Bronchial epithelial cell (primary cell): ENCODE measurements at places on chromosomes 5 and 9.

- DNase-seq = peak; percentile 79
Observed at GRCh38 chr5:150487199-150488061, 20.5 kb upstream of the NDST1 start.

DNA sequence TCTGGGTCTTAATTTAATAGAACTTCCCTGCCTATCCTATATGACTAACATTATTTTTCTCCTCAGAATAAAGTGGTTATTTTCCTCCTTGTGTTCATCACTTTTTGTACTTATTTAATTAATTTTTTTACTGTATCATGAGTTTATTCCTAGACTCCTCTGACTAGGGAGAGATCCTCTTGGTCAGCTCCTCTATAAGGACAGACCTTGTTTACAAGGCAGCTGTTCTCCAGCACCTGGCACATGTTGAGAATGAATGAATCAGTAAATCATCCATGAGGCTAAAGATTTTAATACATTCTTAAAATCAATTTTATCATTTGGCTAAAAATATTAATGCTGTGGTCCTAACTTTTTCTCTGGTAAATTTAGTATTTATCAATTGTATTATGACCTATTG lies 139.8 kb downstream of the NUDT12 start:
- no peak for DNase-seq

GRCh38 chr5:146238973-146239372 lies 35.6 kb downstream of the RBM27 start:
- no peak for DNase-seq

DNA sequence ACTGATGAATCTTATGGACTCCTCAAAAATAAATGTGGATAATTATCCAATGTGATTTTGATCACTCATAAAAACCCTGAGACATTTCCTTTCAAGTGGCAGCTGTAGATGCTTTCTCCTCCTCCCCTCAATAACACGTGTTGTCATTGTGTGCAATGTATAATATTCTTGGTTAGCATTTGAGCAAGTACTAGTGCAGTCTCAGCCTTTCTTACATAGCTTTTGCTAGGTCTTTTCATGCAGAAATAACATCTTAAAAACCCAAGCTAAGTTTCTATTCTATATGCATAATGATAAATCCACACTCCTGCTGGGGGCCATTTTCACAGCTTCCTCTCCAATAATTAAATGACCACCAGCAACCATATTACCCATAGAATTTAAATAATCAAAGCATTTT lies 1835.2 kb upstream of the NUDT12 start:
- no peak for DNase-seq

DNA sequence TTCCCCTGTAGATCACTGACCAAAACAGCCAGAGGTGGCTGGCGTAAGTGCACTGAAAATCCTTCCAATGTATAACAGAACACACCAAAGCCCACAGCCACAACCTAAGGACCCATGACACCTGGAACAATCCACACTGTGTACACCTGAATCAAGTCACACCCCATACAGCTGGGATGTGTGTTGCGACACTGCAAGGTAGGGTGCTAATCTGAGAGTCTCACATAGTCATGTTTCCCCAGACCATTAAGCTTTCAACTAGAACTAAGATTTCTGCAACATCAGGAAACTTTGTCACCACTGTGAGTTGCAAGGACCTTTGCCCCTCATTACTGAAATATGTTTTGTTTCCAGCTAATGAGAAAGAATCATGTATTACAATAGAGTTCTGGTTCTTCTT lies 59.4 kb downstream of the MED27 start:
- no peak for DNase-seq

- peak; percentile 91 for DNase-seq
Observed at GRCh38 chr5:127959152-127959764, 124.3 kb upstream of the SLC12A2 start.

GRCh38 chr5:141512911-141513626 lies 24.2 kb downstream of the PCDHGC5 start:
- DNase-seq = peak; percentile 52

DNA sequence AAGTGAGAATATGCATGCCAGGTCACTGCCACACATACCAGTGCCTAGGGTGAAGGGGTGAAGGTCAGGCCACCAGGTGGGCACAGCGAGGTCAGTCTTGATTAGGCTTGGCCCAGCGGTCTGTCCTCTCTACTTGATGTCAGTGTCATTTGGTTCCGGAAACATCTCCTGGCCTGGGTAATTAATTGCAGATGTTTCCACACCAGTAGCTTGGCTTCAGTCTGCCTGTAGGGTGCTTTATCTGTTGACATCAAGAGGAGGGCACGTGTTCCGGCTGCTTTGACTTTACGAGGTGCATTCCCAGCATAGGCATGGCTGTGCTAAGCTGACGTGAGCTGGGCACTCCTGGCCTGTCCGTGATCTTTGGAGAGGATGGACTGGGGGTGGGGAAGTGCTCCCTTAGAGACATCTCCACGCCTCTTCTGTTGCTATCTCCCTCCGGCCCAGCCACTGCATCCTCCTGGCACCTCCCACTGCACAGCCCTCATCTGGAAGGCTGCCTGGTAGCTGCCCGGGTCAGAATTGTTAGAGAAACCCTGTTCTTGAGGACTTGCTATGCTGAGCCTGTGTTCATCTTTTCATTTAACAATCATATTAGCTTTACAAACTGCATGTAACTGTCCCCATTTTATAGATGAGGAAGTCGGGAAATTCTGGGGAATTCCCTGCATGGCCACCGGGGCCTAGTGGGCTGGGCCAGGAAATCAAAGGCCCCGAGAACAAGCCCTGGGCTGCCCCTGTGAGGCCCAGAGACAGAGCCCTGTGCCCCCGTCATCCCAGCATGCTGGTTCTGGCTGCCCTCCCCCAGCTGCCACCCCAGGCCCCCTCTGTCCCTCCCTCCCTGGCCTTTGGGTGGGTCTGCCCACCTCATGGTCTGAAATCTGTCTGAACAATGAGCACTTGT lies 29.1 kb downstream of the JADE2 start:
- peak; percentile 14 for DNase-seq

DNA sequence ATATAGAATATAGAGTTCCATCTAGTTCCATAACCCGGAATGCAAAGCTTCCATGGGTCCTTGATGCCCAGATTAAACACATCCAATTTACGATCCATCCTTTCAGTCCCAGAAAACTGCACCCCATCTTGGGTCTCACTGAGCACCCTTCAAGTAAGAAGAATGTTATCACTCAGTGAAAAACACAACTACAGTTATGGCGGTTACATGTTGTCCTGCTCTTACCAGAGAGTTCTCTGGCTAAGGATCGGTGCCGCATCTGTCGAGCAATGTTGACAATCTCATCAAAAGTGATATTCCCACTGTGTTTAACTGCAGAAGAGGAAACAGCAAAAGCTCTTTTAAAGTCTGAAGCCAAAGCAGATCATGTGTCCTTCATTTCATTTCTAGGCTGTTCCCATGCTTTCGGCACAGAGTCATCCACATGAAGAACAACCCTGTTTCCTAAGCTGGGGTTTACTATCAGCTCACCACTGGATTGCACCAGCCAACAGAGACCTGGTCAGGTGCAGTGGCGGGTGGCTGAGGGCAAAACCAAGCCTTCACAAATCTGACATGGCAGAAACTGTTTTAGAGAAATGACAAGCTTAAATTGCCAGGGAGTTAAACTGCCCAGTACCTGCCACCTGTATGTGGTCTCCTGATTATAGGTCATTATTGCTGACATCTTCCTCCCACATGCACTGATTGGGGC lies 2.9 kb downstream of the RPL12 start:
- DNase-seq = no peak

- peak; percentile 95 for DNase-seq
Observed at GRCh38 chr5:179914032-179914755, 6.5 kb upstream of the TBC1D9B start.

DNA sequence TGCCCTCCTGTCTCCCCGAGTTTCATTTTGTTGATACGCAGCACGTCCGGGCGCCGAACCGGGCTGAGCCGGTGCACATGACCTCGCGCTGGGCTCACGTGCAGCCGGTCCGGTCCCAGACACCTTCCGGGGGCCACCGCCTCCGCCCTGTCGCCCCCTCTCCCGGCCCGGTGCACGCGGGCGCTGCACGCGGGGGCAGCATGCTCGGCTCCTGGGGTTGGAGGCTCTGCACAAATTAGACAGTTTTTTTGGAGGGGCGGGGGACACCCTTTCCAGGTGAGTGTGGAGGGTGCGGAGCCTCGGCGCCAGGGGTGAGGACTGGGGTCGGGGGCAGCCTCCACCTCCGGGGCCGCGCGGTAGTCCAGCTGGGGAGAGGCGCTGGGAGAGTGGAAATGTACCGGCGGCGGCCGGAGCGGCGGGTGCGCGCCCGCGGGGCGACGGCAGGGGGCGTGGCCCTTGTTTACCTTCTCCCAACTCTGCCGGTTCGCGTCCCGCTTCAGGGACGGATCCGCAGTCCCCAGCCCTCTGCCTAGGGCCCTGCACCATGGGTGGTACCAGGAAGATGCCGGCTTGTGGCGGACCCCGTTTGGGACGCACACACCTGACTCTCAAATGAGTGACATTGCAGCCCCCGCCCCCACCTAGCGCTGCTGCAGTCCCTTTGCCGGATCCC lies 1.1 kb downstream of the JADE2 start:
- no peak for DNase-seq

DNA sequence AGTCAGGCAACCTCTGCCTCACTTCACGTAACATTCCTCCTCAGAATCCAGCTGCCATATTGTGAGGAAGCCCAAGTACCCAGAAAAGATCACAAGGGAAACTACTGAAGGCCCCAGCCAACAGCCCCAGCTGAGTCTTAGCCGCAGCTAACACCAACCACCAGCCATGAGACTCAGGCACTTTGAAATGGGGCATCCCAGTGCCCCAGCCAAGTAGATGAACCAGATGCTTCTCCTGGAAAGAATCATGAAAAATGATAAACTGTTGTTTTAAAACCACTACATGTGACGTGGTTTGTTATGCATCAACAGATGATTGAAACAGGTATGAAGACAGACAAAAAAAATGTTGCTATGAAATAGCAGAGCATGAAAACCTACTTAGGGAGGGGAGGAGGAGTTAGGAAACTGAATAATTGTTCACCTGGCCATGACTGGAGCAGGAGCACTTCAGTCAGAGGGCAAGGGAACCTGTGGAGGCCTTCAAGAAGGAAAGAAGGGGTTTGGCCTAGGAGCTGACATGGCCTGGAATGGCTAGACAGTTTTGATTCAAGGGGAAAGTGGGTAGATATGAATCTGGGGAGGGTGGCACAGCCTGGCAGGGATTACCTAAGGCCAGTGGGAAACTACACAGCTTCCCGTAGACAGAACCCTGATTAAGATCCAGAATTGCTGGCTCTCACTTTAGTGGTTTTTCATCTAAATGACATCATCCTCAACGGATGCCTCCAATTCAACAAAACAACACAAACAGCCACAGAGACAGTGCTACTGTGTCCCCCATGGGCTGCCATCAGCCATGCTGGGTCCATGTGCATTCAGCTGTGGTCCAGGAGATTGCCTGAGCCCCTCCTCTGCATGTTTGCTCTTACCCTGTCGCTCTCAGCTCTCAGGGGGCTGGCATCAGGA lies 211.6 kb downstream of the SYK start:
- DNase-seq = no peak

- no peak for DNase-seq
Observed at GRCh38 chr9:137486141-137486490, 27.0 kb upstream of the NSMF start.

DNA sequence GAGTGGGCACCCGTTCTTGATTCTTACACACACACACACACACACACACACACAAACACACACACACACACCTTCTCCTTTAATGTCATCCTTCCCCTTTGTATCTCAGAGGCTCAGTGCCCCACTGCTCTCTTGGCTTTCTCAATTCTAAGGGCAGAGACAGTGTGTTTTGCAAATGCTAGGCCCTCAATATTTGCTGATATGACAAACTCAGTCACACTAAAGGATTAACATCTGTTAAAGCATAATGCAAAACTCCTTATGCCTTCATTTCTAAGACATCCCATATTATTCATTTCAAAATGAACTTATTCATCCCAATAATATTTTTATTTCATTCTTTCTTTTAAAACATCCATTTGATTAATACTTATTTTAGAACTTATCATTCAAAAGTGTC lies 8.9 kb upstream of the NRG2 start:
- DNase-seq = no peak

DNA sequence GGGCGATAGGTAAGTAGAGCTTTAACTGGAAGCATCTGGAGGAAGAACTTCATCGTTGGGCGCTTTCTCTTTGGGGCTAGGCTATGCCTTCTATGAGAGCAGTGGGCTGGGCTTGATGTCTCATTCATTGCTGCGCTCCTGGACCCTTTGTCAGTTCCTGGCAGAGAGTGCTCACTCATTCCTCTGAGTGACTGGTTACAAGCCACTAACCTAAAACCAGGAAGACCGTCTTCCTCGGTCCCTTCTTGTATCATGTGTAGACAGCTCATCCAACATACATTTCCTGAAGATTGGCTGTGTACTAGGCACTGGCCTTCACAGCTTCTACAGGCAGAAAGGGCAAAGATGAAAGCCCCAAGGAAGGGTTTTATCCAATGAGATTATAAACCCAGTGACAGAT lies 6.4 kb downstream of the SWI5 start:
- DNase-seq = no peak

DNA sequence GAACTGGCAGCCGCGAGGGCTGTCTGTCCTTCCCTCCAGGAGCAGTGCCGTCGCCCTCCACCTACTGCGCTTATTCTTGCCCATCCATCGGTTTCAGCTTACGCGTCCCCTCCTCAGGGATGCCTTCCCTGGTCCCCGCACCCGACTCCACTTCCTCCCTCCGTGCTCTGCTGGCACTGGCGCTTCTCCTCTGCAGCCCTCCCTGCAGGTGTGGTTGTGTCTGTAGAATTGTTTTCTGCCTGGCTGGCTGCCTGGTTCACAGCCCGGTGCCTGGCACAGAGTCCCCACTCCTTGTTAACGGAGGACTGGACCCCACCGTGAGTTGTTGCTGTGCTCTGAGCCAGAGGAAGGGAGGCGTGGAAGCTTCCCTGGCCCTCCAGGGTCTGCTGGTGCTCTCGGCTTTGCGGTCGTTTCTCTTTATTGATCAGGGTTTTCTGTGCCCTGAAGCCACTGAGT lies 5.7 kb downstream of the NTMT1 start:
- no peak for DNase-seq

GRCh38 chr5:54178207-54178606 lies 132.2 kb downstream of the ARL15 start:
- DNase-seq = no peak

GRCh38 chr5:16812911-16813310 lies 123.2 kb downstream of the MYO10 start:
- DNase-seq = peak; percentile 86

- DNase-seq = no peak
Observed at GRCh38 chr5:61311056-61311610, 20.9 kb upstream of the ZSWIM6 start.

- no peak for DNase-seq
Observed at GRCh38 chr9:7974335-7974960, 174.9 kb upstream of the DMAC1 start.

DNA sequence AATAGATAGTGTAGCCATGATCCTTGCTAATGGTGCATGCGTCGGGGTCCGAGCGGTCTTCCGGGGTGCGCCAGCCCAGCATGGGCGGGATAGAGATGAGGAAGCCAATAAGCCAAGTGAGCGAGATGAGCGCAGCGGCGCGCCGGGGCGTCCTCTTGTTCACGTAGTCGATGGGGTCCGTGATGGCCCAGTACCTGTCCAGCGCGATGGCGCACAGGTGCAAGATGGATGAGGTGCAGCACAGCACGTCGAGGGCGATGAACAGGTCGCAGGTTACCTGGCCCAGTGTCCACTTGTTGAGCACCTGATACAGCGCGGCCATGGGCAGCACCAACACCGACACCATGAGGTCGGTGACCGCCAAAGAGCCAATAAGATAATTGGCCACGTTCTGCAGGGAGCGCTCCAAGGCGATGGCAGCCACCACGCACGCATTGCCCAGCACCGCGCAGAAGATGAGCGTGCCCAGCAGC lies 1.1 kb downstream of the HTR1A start:
- DNase-seq = no peak

GRCh38 chr5:107916731-107917725 lies 246.3 kb upstream of the EFNA5 start:
- DNase-seq = no peak
